Cerebellar nuclear complex (tissue), 1 donor: ENCODE measurements at places on chromosomes 4 and X.

DNA sequence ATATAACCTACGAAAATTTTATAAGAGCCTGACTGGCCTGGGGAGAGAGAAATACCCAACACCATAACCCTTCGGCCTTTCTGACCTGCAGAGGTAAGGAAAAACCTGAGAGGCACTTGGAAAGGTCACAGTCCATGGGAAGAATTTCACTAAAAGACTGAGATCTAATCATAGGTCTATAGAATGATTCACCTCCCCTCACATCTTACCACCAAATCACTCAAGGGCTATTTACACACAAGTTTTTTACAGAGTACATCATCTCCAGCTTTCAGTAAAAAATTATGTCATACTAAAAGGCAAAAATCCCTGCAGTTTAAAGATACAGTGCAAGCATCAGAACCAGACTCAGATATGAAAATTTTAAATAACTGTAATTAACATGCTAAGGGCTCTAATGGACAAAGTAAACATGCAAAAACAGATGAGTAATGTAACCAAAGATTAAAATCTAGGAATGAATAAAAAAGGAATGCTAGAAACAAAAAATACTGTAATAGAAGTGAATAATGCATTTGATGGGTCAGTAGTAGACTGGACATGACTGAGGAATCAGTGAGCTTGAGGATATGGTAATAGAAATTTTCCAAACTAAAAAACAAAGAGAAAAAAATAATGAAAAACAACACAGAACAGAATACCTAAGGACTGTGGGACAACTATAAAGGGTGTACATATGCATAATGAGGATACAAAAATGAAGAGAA lies 32.1 kb upstream of the SLC16A2 start:
- DNase-seq, result no peak

DNA sequence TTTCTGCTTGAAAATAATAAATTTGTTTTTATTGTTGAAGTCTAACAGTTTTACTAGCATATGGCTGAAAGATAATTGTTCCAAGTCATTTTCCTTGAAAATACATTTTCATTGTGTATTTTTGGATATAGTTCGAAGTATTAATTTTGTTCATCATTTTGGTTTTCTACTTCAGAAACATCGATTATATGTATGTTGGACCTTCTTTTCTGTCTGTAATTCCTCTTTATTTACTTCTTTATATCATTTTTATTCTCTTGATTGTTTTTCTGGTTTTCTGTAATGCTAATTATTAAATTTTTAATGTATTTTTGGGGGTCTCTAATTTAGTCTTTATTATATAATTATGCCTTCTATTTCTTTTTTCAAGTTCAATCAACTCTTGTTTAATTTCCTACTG lies 407.1 kb upstream of the FRG1 start:
- DNase-seq, result no peak

DNA sequence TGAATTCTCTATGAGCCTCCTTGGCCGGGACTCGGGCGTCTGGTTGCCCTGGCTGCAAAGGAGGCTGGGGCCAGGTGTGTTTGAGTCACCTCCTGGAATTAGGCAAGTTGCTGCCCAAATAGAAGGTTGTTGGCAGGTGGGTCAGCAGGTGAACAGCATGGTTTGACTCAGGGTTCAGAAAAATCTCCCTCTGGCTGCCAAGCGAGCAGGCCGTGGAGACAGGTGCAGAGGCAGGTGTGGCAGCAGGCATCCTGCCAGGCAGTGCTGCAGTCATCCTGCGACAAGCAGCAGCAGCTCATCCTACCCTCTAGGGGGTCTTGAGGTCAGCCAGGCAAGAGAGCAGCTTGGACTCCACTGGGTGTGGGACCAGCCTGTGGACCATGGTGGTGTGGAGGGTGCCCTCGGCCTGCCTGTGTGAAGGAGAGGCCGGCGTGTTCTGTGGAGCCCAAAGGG lies 8.2 kb downstream of the MSANTD1 start:
- DNase-seq, result no peak

- no peak for DNase-seq
Measured at GRCh38 chr4:38920186-38920585, 52.6 kb downstream of the FAM114A1 start.

GRCh38 chr4:146260521-146260920 lies 46.2 kb downstream of the REELD1 start:
- DNase-seq, result no peak

- no peak for DNase-seq
Measured at GRCh38 chr4:149168645-149169044, 647.0 kb downstream of the IQCM start.

DNA sequence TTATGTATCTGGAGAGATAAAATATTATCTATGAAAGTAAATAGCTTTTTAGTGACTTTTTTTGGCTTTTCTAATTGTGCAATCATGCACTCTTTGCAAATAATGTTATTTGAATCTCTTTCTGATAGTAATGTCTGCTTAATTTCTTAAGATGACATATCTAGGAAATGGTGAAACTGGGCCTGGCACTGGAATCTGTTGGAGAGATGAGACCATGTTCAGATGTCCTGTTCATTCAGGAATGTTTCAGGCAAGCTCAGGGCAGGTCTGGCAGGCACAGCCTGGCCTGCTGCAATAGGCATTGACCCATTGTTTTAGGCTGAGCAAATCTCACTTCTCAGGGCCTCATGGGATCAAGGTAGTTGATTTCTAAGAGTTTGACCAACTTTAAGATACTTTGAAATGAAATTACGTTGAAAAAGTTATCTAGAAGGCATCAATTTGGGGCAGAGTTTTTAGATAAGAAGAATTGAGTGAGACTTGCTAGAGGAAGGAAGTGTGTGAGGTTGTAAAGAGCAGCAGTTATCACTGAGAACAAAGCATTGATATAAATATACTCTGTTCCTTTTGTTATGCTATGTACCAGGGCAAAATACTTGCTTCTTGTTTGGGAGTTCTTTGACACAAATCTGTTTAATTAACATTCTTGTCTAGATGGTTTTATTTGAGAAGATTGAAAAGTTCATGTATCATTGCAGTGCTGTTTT lies 133.0 kb upstream of the LEF1 start:
- DNase-seq, result no peak

DNA sequence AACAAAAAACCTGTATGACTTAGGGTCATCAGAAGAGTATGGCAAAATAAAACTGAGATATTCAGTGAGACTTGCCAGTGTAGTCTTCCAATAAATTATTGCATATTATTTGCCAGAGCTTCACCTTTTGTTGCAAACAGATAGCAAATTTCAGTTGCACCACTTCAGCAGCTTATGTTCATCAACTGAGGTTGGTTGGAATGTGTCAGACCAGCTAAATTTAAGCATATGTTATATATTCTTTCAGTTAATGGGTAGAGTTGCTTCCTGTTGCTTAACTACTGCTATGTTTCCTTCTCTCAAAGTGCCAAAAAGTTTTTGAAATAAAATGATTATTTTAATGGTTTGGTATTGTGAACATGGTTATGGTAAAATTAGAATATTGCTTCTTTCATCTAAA lies 61.5 kb downstream of the GALNT7 start:
- no peak for DNase-seq

DNA sequence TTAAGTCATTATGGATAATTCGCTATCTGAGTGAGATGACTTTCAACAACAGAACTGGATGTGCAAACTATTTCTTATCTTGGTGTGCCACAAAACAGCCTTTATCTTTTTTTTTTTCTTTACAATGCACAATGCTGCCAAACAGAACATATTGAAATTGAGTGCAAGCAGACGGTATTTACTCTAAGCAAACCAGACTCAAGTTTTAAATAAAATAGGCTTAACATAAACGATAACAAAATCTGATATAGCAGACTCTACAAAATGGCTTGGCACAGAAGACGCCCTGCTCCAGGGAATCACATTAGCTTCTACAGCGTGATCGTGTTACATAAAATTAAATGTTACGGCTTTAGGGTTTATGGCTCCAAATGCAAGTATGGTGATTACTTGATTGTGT lies 9.6 kb upstream of the STK32B start:
- no peak for DNase-seq

DNA sequence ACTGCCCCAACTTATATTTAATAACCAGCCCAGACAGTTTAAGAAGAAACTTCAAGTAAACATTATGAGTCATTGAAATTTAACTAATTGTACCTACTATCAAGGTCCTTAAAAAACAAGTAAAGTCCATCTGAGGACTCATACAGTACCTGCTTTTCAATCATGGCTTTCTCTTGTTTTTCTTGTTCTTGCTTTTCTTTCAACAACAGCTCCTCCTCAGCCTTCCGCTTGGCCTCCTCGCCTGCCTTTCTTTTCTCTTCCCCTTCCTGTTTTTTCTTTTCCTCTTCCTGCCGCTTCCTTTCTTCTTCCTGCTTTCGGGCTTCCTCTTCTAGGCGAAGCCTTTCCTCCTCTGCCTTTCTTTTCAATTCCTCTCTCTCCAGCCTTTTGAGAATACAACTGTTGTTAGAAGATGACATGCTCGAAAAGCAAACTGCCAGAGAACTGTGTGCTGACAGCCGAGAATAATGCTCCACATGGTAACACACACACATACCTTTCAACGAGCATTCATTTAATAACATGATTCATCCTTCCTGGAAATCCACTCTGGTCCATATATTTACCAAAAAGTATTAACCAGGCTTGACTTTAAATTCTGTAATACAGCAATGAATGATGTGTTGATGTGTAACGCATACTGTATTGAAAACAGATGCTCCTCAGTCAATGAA lies 25.2 kb upstream of the BCLAF3 start:
- no peak for DNase-seq

DNA sequence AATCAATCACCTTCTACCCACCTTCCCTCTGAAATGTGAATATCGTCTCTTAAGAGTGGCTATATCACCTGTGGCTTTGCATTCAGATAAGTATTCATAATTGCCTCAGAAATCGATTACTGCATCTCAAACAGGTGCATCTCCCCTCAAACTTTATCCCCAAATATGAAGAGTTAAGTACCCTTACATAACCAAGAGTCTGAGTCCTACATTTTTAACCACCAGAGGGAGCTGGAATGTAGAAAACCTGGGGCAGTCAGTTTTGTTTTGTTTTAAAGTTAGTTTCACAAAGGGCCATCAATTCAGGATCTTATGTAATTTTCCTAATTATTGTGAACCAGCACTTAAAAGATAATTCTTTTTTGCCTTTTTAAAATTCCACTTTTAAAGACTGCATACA lies 5.7 kb downstream of the TCEANC start:
- peak; percentile 10 for DNase-seq
